ENCODE measurements at places on chromosomes 1 and 21.

DNA sequence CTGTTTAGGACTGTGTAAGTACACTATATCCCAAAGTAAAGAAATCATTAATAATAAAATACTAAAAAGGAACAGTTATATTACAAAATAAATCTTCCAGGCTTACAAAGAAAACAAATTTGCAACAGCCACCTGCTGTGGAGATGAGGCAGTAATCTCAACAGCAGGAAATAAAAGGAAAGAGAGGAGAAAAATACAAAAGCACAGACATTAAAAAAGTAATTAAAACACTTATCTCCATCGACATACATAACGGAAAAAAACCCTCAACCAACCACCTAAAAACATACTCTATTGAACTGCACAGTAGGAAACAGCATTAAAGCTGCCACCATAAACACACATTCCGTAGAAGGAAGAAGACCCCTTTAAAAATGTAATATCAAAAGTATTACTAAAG is 317.6 kb downstream of the DPYD start:
- DNase-seq: no peak

DNA sequence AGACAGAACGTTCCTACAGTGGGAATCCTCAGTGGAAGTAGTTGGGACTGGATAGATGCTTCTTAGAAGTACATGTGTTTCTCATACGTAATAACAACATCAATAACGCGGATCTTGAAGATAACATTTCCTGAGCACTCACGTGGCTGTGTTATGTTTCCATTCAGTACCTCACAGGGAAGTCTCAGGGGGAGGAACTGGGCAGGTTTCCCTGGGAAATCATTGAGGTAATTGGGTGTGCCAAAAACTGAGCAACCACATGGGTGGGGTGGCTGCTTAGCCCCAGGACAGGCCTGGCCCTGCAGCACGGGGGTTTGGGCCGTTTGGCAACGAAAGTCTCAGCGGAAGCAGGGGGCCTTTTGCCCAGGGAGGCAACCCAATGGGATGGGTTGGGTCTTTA is 133.8 kb downstream of the ZSCAN20 start:
- no peak for DNase-seq

GRCh38 chr1:31297277-31298247 is 730 bp downstream of the ZCCHC17 start:
- DNase-seq: no peak

DNA sequence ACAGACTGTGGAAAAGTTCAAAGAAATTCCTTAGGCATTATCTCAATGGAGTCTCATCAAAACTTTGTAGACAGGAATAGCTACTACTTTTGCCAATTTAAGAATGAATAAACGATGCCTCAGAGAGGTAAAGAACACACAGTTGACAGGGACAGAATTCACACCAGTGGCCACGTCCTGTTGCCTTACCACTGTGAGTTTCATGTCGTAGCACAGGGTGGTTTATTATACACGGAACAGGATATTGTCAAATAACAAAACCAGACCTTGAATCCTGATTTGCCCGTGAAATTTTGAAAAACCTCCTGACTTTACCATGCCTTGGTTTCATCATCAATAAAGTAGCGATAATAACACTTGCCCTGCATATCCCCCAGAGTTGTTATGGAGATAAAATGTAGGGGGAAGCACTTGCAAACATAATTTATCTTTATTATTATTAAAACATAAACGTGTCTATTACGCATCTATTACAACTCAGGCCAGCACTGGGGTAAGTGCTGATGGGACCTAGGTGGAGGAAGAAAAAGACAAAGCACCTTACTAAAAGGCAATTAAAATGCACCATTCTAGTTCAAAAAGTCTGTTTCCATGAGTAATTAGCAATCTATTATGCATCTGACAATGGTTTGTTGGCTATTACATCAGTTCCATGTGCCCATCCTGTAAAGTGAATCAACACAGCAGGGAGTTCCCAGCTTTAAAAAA is 408.1 kb upstream of the RUNX1 start:
- no peak for DNase-seq

DNA sequence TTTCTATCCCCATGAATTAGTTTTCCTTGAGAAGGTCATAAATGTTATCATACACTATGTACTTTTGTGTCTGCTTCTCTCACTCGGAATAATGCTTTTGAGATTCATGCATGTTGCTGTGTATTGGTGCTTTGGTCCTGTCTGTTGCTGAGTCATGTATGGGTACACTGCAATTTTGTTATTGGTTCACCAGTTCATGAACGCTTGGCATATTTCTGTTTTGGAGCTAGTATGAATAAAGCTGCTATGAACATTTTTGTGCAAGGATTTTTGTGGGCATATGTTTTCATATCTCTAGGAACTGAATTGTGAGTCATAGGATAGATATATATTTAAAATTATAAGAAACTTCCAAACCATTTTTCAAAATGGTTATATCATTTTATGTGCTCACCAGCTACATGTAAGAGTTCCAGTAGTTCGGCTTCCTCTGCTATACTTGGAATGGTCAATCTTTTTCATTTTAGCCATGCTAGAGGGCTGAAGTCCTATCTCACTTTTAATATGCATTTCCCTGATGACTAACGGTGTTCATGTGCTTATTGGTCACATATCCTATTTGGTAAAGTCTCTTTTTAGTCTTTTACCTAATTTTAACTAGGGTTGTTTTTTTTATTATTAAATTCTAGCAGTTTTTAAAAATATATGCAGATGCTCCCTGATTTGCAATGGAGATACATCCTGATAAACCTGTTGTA is 38.2 kb downstream of the ETS2 start:
- no peak for DNase-seq

- no peak for DNase-seq
Measured at GRCh38 chr1:42943166-42943565, 15.5 kb downstream of the SLC2A1 start.

- no peak for DNase-seq
Measured at GRCh38 chr1:14977338-14977931, 176.1 kb upstream of the TMEM51 start.

Measured in stimulated activated CD4-positive, alpha-beta T cell treated with anti-CD3 and anti-CD28 coated beads, Interleukin-2, amount 100 ng/mL, for 4 hours (primary cell).